ENCODE measurements at places on chromosomes 7 and 10.

DNA sequence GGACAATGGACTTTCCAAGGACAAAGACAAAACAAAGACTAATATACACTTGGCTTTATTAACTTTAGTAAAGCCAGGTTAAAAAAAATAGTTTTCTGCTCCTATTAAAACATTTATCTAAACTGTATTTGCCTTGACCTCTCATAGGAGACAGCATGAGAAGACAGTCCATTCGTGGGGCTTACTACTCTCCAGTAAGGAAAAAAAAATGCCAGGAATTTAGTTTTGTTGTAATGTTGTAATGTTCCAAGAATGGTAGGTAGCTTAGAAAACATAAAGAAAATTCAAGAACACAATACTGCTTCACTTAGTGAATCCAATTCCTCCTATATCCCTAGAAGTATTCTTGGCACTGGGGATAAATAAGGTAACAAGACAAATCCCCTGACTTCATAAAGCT, 81.7 kb downstream of the KMT2C start:
- DNase-seq: no peak

GRCh38 chr10:54797636-54798321, 3.3 kb downstream of the PCDH15 start:
- DNase-seq: no peak

DNA sequence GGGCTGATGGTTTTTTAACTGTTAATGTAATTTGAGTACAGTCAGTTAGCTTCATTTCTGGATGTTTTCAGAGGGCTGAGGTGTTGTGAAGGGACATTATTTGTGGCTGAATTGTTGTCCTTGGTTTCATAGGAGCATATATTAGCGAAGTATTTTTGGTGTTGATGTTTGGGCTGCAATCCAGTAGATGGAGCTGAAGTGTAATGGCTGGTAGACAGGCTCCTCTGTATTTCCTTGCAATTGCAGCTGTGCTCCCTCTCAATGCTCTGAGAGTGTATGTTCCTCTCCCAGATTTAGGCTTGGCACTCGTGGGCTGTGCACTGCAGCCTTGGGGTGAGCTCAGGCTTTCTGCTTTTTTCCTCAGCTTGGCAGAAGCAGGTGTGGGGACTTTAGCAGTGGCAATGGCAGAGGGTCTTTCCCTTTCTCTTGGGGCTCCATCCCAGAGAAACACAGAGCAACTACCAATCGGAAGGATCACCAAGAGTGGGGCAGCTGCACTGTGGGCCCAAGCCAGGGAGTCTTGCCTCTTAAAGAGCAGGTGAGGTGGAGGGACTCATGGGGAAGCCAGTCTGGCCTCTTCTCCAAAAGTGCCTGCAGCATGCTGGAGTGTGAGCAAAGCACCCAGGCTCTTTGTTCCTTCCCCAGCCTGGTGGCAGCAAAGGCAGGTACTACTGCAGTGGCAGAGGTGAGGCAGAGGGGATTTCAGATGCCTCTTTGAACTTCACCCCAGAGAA, 544.4 kb downstream of the SH2D4B start:
- no peak for DNase-seq

DNA sequence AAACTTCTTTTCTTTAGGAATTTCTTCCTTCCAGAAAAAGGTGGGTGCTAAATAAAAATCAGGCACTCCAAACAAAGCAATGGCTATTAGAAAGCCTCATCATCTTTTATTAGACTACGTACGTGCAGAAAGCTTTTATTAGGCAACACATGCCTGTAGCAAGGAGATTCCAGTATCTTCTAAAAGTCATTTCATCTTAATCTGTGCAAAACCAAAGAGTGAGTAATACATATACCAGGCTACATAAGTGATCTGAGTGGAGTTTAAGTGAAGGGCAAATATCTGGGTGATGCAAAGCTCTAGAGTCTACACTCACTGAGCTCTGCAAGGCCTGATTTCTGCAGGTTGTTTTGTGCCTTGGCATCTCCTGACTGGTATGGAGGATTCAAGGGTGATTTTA, 231.7 kb downstream of the ELMO1 start:
- DNase-seq: no peak

DNA sequence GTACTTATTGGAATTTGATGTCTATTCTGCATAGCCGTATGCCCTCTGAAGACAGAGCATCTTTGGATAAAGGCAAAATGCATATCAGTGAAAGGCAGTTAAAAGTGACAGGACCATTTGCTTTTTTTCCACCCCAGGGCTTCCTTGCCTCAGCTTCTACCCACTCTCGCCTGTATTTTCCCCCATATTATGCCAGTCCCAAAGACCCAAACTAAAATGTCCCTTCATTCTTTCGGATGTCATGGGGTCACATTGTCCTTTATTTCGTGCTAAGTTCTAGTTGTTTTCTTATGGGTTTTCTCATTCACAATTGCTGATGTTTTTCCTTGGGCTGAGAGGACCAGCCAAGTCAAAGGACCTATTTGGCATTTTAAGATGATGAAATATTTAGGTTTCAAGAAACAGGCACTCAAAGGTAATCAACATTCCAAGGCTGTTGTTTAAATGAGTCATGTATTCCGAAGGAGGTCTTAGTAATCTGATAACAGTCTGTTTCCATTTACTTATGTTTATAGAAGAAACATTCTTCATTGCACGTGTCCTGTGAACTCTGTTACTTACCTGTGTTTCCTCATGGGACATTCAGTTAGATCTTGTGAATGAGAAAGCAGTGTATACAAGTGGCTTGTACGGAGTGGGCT, 74.1 kb downstream of the DNAH11 start:
- no peak for DNase-seq

GRCh38 chr10:119931871-119932270, 39.3 kb downstream of the SEC23IP start:
- DNase-seq: no peak

GRCh38 chr7:77368974-77369373, 47.2 kb downstream of the GSAP start:
- DNase-seq: no peak

DNA sequence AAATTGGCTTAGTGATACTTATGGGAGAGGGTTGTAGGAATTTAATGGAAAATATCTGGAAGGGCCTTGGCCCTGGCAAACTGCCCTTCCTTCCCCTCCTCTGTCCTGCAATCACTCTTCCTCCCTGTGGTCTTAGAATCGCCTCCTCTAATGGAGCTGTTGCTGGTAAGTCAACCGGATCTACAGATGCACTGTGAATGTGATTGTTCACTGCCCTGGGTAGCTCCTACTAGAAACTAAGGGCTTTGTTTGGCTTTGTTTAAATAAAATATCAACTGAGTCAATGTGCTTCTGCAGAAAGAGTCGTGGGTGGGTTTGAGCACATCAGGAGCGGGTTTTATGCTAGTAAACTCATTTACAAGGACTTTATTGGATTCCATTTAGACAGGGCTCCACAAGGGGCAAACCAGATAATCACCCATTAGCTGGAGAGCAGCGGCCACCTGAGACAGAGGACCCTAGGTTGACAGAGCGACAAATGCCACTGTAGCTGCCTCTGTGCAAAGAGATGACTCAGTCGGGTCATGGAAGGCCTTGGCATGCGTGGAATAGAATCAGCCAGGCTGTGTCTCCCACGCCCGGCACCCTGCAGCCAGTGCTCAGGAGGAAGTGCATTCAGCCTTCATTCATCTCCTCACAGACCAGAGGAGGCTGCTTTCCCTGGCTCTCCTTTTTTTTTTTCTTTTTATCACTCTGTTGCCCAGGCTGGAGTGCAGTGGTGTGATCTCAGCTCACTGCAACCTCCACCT, 97.9 kb downstream of the GAD2 start:
- DNase-seq: no peak

DNA sequence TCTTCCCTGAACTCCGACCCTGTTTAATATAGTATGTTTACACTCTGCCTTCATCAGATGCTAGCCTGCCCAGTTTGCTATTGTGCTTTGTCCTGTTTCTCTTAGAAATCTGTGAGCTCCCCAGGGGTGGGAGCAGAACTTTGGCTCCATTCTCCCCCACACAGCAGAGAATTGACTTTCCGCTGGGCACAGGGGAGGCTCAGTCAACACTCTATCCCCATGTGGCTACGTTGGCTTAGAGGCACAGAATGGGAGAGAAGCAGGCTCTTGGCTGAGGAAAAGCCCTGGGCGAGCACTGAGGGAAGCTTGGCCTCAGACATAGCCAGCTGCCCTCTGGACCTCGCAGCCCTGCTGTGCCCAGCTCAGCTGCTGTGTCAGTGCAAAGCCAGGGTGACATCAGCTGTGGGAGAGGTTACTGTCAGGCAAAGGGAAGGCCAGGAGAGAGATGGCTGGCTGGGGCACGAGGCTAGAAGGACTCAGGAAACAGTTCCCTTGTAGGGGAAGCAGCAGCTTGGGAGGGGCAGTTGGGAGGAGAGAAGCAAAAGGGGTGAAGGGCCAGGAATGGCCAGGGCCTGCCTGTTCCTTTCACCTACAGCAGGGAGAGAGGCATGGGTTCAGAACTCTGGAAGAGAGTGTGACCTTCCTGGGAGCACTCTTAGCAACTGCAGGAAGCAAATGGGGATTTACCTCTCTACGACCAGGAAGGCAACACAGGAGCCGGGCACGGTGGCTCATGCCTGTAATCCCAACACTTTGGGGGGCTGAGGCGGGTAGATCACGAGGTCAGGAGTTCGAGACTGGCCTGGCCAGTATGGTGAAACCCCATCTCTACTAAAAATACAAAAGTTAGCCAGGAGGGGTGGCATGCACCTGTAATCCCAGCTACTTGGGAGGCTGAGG, 5.8 kb upstream of the SCD start:
- DNase-seq: no peak
